CD4-positive, alpha-beta T cell (primary cell): ENCODE measurements at places on chromosomes 3 and 15. TPM values are rescaled to one million over a fixed set of nuclear protein-coding genes. Genes with fewer than 3 reads are reported as not detected.
A peak's percentile ranks its signal among the peaks of the same experiment; 100 is the strongest.

Gene OR5K2
- total RNA-seq, result not detected

Gene SNX22
- 0.19 TPM for total RNA-seq

Gene DUOXA2
- total RNA-seq, result not detected

Gene KCNH8
- not detected for total RNA-seq

DNA sequence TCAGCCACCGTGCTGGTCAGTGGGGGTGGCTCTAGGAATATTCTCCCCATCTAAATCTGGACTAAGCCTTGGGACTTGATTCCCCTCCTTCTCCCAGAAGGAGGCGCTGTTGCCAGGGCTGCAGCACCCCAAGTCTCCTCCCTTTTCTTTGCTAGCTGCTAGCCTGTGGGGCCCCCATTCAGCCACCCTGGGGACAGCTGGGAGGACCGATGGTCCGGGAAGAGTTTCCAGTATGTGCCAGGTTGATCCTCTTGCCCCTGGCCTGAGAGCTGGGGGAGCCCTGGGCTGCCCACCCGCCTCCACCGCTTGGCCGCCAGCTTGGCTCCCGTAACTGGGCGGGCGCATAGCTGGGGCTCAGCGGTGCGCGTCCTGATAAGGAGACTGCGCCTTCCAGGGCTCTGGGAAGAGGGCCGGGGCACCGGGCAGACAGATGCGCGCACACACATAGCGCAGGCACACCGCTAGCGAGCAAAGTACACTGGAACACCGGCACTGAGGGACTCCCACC lies 4.2 kb downstream of the SMAD6 start:
- no peak for DNase-seq

DNA sequence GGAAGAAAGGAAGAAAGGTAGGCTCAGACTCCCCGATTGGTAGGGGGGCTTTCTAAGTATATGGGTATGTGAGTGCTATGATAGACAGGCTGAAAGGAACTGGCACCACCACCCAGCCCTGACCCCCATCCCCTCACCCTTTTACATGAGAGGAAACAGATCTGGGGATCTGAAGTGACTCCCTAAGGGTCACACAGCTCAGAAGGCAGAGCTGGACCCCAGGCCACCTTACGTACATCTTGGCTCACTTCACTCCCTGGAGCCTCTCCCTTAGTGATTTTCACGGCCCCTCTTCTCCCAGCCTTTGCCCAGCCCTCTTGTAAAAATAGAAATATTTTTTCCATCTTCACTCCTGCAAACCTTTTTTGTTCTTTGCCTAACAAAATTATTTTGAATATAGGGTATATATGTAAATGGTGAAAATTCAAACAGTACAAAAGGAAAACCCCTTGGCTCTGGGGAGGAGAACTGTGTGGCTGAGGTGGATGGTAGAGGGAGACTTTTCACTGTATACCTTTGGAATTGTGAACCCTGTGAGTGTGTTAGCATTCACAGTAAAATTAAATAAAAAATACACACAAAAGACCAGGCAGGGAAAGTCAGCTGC lies 34.8 kb upstream of the POLG start:
- no peak for DNase-seq

GRCh38 chr3:42682301-42683070 lies 2.9 kb upstream of the KLHL40 start:
- no peak for DNase-seq

- DNase-seq, result no peak
Observed at GRCh38 chr15:34799149-34800101, 4.1 kb upstream of the ACTC1 start.

DNA sequence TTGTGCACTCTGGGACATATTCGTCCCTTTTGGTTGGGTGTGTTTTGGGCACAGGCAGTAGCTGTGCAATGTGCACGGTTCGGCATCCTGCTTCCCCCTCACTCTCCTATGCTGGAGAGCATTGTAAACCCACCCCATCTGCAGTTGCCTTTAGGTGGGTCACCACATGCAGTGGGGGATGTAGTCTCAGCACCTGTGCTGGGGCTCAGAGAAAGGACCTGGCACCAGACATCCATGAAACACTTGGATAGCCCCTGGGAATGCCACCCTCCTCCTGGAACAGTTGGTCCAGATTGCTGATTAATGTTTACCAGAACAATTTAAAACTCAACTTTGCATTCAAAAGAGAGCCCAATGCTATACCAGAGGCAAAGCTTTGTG lies 123.9 kb upstream of the MEF2A start:
- no peak for DNase-seq

DNA sequence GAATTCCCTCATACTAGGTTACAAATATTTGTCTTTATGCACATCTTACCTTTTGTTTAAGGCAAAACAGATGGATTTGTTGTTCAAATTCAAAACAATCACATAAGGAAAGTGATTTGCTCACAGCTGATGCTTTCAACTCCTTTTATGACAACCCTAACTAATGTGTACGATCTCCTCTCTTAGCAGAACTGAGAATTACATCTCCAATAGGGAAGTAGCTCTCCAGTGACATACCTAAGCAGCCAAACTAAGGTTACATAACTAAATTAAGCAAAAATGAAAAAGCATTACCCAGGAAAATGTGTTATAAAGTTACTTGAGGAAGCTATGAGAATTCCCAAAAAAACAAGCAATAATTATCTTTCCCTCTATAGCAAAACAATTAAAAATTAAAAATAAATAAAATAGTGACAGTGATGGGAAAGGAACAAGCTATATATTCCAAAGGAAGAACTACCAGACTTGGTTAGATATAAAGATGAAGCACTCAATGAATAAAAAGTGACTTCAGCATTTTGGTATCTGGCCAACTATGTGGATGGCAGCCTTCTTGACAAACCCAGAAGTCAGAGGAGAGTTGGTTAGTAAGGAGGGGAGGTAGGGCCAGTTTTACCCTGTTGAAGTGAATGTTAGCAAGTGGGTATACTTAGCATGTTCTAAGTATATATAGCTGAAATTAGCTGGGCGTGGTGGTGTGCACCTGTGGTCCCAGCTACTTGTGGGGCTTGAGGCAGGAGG lies 32.4 kb downstream of the PEAK1 start:
- no peak for DNase-seq

GRCh38 chr15:48924528-48925393 lies 39.0 kb downstream of the SHC4 start:
- DNase-seq, result no peak

DNA sequence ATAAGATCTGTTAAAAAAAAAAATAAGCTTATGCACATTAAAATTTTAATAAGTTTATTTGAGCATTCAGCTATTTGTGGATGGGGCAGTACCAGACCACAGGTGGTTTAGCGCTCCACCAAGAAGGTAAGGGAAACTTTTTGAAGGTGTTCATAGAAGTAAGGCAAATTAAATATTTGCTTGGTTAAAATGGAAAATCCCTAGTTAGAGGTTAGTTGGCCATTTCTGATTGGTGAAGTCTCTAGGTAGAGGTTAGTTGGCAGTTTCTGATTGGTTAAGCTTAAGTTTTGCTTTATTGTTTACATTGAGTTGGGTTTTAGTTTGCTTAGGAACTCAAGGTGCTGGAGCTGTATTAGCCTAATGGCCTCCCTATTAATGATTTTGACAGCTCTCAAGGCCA lies 30.7 kb downstream of the SCN11A start:
- no peak for DNase-seq

DNA sequence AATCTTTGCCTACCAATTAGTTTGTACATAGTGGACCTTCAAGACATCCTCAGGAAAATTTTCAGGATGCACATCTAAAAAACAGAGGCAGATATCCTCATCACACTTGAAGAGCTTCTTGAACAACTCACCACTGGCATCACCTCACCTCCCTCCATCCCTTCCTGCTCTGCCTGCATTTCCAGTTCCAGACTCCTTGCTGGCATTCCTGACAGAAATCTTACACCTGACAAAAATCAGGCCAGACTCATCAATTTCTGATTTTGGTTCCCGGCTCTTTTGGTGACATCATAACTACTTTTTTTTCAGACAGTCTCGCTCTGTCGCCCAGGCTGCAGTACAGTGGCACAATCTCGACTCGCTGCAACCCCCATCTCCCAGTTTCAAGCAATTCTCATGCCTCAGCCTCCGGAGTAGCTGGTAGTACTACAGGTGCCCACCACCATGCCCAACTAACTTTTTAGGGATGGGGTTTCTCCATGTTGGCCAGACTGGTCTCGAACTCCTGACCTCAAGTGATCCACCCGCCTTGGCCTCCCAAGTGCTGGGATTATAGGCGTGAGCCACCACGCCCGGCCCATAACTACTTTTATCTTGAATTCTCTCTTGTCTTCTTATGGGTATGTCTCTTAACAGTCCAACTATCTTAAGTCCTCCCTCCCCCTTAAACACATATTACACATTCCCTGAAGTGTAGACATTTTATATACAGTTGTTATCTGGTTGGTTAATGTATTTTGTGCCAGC lies 216.6 kb upstream of the IL12A start:
- no peak for DNase-seq

GRCh38 chr15:39743611-39744010 lies 39.0 kb downstream of the FSIP1 start:
- no peak for DNase-seq

- DNase-seq, result peak; percentile 40
Observed at GRCh38 chr15:40238532-40239403, at the start of gene PAK6. Gene PAK6, plus strand, starts transcription at chr15:40239063. Its CDS starts 25,723 bp downstream, at chr15:40264786.

DNA sequence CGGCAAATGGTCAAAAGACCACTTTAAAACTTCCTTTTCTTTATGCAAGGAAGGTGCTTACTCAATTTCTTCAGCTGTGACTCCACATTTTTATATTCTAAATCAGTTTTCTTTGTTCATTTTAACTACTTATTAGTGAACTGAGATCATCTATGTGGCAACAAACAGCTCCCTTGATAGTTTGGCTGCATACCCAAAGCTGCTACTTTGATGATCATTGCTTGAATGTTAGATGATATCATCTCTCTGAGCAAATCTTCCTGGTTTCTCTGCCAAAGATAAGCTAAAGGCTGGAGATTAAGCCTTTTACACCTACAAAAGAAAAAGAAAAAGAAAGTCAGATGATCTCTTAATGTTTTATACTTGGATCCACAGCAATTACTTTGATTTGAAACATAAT lies 95.5 kb downstream of the DPH6 start:
- no peak for DNase-seq

GRCh38 chr15:41423979-41424659 lies 7.2 kb downstream of the RTF1 start:
- no peak for DNase-seq
